ENCODE measurements at places on chromosomes 5 and 9.

- DNase-seq: no peak
These were observed 355.3 kb downstream of the ZSWIM6 start for GRCh38 chr5:61687371-61687770.

DNA sequence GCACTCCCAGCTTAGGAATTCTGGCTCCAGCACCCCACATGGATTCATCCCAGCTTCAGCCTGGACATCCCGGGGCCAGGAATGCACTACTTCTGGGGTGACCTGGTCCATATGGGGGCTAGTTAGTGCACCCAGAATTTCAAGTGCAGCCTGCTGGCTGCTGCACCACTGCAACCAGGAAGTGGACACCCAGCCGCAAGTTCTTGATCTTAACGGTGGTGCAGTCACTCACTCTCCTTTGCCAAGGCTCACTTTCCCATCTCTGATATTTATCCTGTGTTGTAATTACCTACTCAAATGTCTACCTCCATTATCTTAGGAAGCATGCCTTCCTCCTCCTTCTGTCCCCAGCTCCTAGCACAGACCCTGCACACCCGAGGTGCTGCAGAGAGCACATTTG, 26.2 kb upstream of the RAB14 start:
- no peak for DNase-seq

DNA sequence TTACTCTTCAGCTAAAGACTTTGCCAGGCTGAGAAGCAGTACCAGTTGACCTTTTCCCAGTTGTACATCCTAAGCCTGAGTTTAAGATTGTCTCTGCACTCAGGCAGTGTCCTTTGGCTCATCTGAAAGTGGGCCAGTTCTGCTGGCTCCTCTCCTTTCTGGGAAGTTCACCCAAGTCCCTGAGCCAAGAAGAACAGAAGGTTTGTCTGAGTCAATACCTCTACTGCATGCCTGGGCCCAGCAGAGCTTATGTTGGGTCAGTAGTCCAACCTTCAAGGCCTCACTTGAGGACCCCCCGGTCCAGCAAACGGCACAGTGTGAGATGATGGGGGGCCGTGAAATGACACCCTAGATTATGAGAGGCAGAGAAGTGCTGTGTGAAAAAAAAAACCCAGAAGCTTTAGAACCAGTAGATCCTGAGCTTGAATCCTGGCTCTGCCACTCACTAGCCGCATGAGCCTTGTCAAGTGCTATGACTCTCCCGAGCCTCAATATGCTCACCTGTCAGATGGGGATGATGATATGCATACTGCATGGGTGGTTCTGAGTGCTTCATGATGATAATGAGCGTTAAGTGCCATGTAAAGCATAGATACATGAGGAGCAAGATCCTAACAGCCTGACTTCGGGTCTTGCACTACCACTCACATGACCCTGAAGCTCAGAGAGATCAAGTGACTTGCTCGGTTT, 156.0 kb downstream of the MACROH2A1 start:
- no peak for DNase-seq

- no peak for DNase-seq
These were observed at the start of gene SLC35D2 for GRCh38 chr9:96383165-96383942. SLC35D2 (minus strand) TSS chr9:96383711; CDS start chr9:96383634, 77 bp downstream.

DNA sequence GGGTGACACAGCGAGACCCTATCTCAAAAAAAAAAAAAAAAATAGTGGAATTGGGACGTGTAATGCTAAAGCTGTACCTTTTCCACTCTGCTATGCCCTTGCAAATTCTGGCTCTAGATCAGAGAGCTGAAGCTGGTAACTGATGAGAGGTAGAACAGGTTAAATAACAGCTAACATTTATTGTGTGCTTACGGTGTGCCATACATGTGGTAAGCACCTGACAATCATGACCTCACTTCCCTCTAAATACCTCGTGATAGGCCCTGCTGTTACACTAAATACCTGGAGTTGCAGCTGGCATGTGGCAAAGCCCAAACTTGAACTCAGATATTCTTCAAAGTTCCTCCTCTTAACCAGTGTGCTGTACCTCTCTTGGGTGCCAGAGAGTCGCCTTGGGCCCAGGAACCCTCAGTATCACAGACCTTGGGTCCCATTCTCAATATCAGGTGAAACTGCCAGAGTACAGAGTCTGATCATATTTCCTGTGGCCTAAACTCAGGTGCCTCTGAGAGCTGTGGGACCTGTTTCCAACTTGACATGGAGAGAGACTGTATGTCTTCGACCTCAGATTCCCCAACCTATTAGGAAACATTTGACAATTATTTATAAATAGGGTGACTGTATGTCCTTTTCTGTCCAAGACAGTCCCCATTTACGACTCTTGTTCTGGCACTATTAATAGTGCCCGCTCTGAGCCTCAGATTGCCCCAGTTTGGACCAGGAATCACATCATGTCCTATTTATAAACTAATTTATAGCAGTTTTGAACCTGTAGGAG, 4.8 kb downstream of the ARL10 start:
- DNase-seq: no peak

DNA sequence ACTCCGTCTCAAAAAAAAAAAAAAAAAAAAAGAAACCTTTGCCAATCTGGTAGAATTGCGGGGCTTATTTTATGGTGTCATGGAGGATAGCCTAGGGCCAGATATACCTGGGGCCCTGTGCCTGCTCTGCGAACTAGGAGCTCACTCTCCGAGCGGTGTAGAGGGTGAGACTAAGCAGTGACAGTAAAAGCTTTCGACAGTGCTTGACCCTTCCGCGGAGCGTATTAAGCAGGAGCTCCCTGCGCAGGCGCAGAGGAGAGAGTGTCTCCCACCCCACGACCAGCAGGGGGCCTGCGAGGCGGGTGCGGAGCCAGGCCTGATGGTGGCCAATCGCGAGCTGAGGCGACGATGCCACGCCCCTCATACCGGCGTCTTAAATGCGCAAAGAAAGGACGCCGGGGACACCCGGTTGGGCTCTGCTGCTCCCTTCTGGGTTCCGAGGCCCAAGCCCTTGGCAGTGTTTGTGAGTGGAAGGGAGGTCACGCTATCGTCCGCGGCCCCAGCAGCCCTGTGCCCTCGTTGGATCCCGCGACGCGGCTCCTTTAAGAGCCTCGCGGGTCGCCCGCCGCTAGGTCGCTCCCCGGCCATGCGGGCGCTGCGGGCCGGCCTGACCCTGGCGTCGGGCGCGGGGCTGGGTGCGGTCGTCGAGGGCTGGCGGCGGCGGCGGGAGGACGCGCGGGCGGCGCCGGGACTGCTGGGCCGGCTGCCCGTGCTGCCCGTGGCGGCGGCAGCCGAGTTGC, at the start of gene ENDOG:
Gene ENDOG, plus strand, starts transcription at position 402 of the 740 bp plus-strand sequence. Its CDS starts 185 bp downstream, at position 587.
- peak; percentile 98 for DNase-seq

GRCh38 chr5:39194466-39195136, 24.8 kb downstream of the FYB1 start:
- DNase-seq: no peak

DNA sequence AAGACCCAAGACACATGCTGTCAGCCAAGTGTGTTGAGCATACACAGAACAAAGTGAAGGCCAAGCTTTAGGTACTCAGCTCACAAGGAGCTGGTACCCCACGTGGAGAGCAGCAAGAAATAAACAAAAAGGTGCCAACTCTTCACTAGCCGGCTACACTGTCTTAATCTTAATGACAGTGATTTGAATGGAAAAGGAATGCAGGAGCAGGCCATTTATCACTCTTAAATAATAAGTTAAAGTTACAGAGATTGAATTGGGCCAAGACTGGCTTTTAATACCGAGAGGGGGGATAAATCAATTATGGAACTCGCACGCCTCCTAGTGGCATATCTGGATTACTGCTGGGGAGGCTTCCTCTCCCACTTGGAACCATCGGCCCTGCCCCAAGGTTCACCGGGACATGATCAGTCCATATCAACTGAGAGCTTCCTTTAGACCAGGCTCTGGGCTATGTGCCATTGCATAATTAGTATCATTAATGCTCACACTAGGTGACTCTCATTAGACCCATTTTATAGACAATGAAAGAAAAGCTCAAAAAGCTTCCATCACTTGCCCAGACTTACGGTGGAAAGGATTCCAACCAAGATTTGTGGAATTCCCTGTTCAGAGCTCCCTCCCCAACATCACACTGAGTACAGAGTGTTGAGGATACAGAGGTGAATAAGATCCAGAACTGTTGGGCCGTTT, 94.0 kb downstream of the ACTL7B start:
- DNase-seq: no peak

DNA sequence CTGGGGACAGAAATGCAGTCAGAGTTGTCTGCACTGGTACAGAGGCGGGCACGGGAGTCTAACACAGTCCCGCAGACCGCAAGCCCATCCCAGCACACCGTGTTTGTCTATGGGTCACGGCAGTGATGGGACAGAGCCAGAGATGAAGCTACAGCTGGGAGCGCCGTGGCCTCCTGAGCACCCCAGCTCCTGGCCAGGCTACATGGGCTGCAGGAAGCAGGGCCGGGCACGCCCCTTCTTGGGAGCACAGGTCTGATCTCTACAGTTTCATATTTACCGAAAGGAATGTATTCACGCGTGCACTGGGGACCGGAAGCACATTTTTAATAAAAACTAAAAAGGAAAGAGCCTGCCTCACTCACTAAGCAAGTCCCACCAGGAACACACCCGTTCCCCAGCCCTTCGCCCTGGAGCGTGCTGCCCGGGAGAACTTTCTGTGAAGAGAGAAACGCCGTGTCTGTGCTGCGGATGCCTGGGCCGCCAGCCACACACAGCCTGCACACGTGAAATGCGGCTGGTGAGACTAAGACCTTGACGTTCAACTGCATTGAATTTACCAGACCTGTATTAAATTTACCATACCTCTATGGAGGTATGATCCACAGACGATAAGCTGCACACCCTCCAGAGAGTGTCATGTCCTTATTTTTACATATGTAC, 81.1 kb downstream of the VAV2 start:
- DNase-seq: no peak

DNA sequence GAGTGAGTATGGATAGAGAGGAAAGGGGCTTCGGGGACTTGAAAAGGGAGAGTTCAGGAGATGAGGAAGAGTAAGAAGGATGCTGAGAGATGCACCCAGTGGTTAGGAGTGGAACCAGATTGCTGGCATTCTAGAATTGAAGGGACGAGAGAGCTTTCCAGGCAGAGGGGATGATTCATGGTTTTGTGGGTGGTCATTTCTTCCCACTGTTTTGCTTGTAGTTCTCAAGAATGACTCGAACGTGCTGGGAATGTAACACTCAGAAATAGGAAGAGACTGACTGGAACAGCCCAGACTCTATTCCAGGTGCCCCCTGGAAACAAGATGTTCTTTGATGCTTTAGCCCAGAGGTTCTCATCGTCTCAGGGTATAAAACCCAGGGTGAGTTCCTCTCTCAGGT, 294.2 kb downstream of the ICE1 start:
- no peak for DNase-seq

- DNase-seq: no peak
These were observed 49.2 kb downstream of the PCSK5 start for GRCh38 chr9:75939536-75940111.

DNA sequence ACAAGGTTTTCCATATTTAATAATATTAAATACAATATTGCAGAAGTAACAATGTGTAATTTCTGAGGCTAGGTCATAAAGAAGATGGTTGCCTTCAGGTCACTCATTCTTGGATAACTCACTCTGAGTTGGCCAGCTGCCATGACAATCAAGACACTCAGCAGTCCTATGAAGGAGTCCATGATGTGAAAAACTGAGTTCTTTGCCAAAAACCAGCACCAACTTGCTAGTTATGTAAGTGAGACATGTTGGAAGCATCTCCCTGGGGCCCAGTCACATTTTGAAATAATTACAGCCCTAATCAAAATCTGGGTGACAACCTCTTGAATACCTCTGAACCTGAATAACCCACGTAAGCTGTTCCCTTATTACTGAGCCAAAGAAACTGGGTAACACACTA, 453.2 kb downstream of the CDH18 start:
- no peak for DNase-seq

- no peak for DNase-seq
These were observed 175.1 kb downstream of the SNX18 start for GRCh38 chr5:54692631-54693030.

GRCh38 chr9:116653348-116654058, 33.6 kb upstream of the TRIM32 start:
- DNase-seq: no peak

DNA sequence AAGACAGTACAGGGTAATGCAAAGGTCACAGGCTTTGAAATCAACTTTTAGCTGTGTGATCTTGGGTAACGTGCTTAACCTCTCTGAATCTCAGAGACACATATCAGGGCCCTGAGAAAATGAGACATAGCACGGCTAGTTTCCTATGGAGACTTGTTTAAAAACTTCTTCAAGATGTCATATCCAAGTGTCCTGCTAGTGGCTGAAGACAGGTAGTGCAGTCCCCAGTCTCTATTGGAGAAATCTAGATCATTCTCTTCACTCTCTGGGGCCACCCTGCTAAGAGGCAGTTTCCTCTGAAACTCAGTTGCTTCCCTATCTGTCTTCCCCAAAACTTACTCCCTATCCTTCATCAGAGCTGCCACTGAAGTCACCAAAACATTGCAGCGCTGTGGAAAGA, 30.3 kb upstream of the GRXCR2 start:
- DNase-seq: no peak

GRCh38 chr5:90424245-90424644, 14.7 kb upstream of the CETN3 start:
- no peak for DNase-seq

- no peak for DNase-seq
These were observed 3.0 kb downstream of the TXNDC15 start for GRCh38 chr5:134877159-134877558.

GRCh38 chr5:66958980-66959641, 237.5 kb downstream of the CD180 start:
- DNase-seq: no peak

DNA sequence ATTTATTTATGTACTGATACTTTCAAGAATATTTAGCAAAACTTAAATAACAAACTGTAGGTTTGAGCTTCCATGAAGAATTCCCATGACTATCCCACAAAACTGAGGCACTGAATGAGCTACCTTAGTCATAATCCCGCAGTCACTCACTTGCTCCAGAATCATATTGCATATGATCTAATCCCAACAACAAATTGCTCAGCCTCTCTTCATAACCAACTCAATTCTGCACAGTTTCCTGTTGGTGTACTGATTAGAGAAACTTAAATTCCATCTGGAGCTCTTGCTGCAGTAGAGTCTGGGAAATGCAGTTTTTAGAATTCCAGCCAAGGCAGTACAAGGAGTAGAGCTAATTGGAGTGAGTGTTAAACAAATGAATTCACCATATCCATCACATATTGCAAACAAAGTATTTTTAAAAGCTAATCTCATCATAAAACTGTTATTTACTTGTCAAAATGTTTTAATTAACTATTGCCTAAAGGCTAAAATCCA, 35.7 kb upstream of the CDH18 start:
- DNase-seq: no peak

- no peak for DNase-seq
These were observed 140.1 kb downstream of the ST8SIA4 start for GRCh38 chr5:100762995-100763394.

GRCh38 chr5:57621624-57622023, 139.0 kb upstream of the ACTBL2 start:
- DNase-seq: no peak

DNA sequence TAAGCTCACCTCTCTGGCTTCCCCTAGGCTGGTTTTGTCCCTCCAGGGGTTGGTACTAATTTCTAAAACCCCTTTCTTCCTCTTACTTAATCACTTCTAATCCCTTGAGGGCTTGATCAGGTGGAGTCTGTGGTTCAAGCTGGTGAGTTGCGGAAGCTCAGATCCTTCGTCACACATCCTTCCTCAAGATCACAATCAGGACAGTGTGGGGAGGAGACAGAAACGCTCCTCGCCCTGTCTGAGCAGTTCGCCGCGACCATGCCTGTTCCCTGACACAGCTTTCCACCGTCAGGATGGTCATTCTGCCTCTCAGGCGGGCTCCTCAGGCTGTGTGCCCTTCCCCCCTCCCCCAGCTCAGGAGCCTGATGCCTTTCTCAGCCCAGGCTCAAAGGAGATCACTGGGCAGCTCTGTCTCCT, 24.3 kb downstream of the CPLX2 start:
- DNase-seq: peak; percentile 59

All from activated T-helper 2 cell treated with anti-CD3 and anti-CD28 coated beads, Interferon-gamma antibody, Interleukin-2, Interleukin-4, amounts not matched to agents 10 μg/mL and 5 μg/mL and 100 μg/mL, durations not matched to agents 14 hours and 24 hours and 36 hours (primary cell).